ENCODE measurements at places on chromosomes 16 and 17.

GRCh38 chr17:81483085-81483861 is 29.3 kb downstream of the ACTG1 start:
- DNase-seq, result no peak

- DNase-seq, result no peak
Observed at GRCh38 chr17:64449545-64449944, 630 bp downstream of the MILR1 start.

DNA sequence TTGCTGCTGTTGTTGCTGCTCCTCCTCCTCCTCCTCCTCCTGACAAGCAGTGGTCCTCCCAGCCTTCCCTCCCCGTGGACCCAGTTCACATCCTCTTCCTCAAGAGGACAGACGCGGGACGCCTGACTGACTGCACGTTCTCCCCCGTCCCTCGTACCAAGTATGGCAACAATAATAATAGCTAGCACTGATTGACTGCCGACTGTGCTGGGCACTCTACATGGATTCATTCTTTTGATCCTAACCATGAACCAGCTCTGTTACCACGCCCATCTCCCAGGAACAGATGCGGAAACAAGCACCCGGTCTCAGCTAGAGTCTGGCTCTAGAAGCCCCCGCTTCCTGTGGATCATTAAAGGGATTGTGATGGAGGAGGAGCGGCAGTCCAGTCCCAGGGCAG is 78.0 kb downstream of the GNAO1 start:
- DNase-seq, result no peak

DNA sequence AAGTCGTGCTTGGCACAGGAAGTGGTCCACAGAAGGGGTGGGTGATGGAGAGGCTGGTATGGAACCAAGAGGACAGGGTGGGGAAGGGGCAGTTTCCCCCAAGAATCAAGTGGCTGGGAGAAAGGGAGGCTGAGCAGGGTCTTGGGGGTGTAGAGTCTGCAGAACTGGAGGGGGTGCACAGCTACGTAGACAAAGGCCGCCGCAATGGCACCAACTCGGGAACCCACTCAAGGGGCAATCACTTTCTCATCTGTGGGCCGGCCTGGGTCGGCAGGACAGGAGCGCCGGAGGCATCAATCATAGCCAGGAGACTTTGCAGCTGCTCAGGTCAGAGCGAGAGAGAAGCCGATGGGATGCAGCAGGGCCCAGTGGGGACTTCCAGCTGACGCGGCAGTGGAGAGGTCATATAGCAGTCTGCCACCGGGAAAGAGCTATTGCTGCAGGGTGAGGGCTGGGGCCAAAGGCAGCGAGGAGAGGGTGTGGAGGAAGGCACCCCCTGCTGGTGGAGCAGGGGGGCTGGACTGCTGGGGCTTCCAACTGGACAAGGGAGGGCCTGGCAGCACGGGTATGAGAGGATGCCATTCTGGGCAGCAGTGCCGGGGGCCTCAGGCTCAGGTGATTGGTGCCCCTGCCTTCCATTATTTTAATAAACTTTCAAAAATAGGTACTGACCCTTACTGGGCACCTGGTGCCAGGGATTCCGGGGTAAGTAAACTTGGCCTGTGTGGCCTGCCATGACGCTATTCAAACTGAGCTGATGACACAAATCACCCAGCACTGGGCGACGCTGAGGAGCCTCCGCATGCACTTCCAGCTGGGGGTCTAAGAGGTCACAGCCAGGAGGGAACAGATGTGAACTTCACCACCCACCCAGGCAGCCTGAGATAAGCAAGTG is 52.5 kb upstream of the MTSS2 start:
- peak; percentile 39 for DNase-seq

- DNase-seq, result no peak
Observed at GRCh38 chr17:72063756-72064450, 56.9 kb upstream of the SOX9 start.

All from MM.1S (cell line).